Activated CD4-positive, alpha-beta T cell treated with anti-CD3 and anti-CD28 coated beads, Interleukin-10, Interleukin-2, amounts not matched to agents 100 ng/mL and 50 ng/mL, durations not matched to agents 16 hours and 8 hours (primary cell): ENCODE measurements at places on chromosomes 4 and X.
A peak's percentile ranks its signal among the peaks of the same experiment; 100 is the strongest.

DNA sequence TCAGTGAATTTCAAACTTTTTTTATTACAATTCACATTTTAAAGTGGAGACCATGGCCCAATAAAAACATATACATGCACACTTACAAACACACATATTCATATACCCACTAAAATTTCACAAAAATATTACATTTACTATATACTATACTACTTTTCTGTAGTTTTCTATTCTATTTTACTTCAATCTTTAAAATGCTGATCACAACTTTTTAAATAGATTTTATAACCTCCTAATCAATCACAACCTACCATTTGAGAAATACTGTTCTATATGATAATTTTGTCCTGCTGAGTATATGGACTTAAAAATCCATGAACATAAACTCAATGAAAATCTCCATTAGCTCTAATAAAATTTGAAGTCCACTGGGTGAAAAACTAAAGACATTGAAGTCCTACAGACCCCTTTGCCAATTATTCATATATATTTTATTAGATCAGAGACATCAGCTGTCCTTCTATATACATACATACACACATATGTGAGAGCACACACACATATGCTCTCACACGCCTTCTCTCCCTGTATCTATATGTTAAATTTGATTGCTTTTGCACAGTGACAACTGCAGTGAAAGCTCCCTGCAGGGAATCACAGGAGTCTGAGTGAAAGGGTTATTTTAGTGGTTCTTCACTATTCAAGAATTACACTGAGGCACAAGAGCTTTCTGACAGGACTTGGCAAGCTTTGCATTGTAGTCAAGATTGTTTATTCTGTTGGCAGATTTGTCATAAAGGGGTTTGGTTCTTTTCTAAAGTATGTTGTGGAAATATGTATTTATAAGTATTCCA is 46.7 kb upstream of the PRDM8 start:
- no peak for DNase-seq

DNA sequence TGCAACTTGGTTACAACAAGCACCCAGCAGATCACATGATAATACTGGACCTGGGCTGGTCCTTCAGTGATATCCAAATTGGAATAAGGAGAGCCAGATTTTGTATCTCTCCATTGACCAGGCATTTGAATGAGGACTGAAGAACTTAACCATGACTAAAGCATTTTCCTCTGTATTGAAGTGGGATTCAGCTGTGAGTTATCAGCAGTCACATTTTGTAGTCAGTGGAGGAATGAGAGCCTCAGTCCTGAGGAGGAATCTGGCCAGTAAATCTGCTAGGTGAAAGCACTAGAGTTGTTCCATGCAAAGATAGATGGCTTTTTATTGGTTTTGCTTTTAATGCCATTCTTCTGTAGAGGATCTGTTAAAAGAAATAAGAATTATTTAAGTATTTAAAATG is 1506.0 kb downstream of the PCDH7 start:
- no peak for DNase-seq

DNA sequence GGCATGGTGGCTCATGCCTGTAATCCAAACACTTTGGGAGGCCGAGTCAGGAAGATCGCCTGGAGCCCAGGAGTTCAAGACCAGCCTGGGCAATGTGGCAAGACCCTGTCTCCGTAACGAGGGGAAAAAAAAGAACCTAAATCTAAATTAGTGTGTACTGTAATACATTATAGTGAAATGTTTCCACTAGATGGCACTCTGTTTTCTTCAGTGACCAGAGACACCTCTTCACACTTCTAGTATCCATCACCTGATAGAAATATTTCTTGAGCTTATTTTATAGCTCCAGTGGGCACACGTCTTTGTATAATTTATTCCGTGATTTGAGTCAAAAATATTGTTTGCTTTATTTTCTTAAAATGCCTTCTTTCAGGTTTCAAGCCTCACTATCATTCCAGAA is 600.9 kb upstream of the DIPK2B start:
- DNase-seq, result peak; percentile 58

- DNase-seq, result no peak
These were observed 82.6 kb downstream of the MTMR1 start for GRCh38 chrX:150775569-150776350.

DNA sequence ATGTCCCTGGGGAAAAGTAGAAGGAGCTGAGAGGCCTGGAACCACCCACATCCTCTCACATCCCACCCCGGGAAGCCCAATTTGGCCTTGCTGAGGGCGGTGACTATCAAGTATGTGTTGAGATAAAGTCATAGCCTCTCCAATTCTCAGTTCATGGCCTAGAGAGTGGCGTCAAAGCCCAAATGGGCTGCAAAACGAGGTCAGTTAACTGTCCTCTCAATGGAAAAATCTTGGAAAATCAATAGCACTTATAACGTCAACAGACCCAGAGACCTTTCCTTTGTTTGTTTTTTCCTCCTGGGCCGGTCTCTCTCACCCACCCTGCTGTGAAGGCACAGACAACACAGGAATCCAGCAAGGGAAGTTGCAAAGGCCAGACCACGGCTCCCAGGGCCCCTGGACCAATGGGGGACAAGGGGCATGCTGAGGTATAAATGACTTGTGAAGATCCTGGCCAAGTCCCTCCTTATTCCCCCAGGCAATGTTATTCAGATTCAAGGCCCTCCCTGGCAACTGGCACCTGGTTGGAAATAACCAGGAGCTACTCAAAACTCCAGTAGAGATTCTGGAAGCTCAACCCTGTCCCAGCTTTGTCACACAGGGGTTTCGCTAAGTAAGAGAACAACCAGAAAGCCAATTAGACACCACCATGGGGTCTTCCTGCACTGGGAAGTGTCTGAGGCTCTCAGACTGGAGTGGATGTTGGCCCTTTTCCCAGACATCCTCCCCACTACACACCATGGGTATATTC is 38.6 kb downstream of the TSC22D3 start:
- DNase-seq, result no peak

- no peak for DNase-seq
These were observed 94.5 kb downstream of the SRPX start for GRCh38 chrX:38126179-38126578.
